ENCODE measurements at places on chromosomes 16 and 17.

DNA sequence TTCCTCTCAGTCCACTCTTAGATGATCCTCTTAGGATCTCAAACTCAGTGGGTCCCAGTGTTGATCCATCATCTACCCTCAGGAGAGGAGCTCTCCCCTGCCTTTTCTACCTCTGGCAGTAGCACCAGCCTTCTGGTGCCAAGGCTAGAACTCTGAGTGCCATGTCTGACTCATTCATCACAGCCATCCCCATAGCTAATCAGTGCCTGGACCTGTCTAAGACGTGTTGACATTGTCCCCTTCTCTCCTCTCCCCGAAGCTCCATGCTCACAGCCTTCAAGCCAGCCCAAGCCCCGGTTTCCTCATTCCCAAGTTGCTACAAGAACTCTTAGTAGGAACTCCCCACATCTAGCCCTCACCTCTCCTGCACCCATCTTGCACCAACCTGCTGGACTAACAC lies 73.5 kb upstream of the GRIN2A start:
- DNase-seq = no peak

DNA sequence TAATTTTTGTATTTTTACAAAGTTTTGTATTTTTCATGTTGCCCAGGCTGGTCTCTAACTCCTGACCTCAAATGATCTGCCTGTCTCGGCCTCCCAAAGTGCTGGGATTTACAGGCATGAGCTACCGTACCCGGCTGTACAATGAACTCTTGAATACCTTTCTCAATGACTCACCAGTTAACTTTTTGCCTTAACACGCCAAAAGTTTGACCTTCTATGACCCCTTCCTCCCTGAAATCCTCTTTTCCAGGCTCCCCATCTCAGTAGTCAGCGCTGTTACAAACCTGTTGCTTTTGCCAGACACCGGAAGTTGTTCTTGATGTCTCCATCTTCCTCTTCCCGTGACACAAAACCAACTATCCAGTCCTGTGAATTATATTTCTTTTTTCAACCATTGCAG lies 158.1 kb upstream of the ASIC2 start:
- DNase-seq = no peak

GRCh38 chr17:8441690-8442089 lies 6.0 kb downstream of the NDEL1 start:
- DNase-seq = no peak

DNA sequence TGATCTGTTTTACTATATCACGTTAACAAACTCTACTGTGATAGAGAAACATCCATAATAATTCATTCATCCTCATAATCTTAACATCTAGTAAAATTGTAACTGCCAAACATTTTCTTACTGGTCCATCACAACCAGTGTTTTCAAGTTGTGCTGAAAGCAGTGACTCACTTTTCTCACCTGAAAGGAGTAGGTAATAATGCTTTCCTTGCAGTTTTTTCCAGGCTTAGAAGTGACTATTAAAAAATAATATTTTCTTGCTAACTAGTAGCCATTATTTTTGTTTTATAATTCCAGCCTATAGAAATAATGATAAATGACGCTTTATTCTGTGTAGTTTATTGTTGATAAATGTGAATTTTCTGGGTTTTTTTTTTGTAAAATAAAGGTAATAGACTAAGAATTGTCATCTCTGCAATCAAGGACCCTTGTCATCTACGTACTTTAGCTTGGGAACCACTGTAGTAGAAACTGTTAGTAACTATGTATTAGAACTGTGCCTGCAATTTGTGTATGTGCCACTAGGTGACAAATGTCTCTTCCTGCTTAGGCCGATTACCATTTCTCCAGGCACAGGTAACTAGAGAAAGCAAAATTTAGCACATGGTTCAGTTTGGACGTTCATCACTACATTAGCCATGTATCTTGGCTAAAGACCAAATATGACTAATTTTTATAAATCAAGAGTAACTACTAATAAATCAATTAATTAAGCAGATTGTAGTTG lies 409.4 kb upstream of the ERCC4 start:
- no peak for DNase-seq

DNA sequence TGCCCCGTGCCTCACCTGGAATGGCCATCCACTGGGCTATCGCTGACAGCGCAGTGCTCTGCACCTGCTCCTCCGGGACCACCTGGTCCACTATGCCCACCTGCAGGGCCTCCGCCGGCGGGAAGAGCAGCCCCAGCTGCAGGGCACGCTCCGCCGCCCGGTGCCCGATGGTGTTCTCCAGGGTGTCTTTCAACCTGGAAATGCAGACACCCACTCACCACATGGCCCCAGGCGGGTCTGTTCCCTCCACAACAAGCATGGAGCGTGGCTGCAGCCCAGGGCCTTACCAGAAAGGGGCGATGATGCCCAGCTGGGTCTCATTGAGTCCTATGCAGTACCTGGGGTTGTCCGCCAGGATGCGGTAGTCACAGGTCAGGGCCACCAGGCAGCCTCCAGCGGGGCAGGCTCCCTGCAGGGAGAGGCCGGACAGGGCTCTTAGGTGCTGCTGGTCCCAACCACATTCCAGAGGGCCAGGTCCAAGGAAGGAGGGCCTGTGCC lies 6.8 kb downstream of the DNASE1L2 start:
- no peak for DNase-seq

- DNase-seq = no peak
Measured at GRCh38 chr16:4426021-4426684, 485 bp downstream of the DNAJA3 start.

- no peak for DNase-seq
Measured at GRCh38 chr16:10611825-10612342, 31.5 kb upstream of the EMP2 start.

- no peak for DNase-seq
Measured at GRCh38 chr16:57316390-57317017, 32.0 kb upstream of the PLLP start.

GRCh38 chr17:43637563-43638323 lies 24.0 kb downstream of the MEOX1 start:
- DNase-seq = no peak
